ENCODE measurements at places on chromosomes 11 and 22.

GRCh38 chr11:43555816-43556611, 124.5 kb upstream of the HSD17B12 start:
- no peaks in the 10 kb centered on the region for H3K4me1 ChIP-seq
- H3K27me3 ChIP-seq = peaks cover 3% of the 10 kb centered on the region
- no peak for DNase-seq
- H3K4me3 ChIP-seq = no peak overlapping the region
- no peaks in the 10 kb centered on the region for H3K36me3 ChIP-seq
- H3K27ac ChIP-seq = no peak overlapping the region

DNA sequence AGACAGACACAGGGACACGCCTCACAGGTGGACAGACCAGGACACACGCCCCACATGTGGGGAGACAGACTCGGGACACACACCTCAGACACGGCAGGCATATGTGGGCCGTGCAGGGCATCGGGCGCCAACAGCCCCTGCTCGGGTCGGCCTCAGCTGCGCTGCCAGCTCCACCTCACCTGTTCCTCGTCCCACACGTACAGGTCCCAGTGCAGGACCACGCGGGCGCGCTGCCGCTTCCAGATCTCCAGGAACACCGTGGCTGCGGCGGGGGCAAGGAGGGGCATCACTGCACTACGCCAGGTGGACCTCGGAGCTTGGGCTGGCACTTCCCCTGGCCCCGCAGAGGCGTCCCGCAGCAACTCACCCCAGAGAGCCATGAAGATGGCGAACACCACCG, 12.4 kb downstream of the ANO9 start:
- peaks cover 39% of the 10 kb centered on the region for H3K36me3 ChIP-seq
- no peak for DNase-seq
- H3K27ac ChIP-seq = no peak overlapping the region
- no peaks in the 10 kb centered on the region for H3K27me3 ChIP-seq

- no peak overlapping the region for H3K4me3 ChIP-seq
- no peak overlapping the region for H3K27ac ChIP-seq
- no peaks in the 10 kb centered on the region for H3K4me1 ChIP-seq
- H3K36me3 ChIP-seq = peaks cover 41% of the 10 kb centered on the region
These were observed 8.1 kb downstream of the MADD start for GRCh38 chr11:47278058-47278457.

DNA sequence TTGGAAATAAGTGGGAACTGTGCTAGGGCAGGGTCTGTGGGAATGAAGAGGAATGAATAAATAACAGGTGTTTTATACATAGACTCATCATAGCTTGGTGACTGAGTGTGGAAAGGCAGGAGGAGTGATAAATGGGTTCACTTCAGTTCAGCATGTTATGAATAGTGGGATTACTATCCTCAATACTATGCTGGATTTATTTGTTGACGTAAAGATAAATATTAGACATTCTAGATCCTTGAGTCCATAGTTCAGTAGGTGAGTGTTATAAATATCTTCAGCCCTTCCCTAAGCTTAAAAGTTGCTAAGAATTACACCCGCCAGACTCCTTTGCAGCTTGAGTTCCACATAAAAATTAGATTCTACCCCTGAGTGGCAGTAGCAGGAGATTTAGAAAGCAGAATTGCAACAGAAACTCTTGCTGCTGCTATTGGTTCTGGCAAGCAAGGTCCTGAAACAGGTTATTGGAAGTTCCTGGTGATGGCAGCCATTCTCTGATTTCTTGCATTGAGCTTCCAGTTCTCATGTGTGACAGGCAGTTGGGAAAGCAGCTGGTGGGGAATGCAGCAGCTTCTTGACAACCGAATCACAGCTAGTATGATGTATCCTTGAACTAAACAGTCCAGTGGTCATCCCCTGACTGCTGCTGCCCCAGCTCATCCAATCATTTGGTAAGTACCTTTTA, 1558.9 kb downstream of the FAM181B start:
- no peaks in the 10 kb centered on the region for H3K27me3 ChIP-seq
- DNase-seq = no peak
- no peak overlapping the region for H3K27ac ChIP-seq
- no peaks in the 10 kb centered on the region for H3K36me3 ChIP-seq
